ENCODE measurements at places on chromosomes 2 and 18.

- no peak for DNase-seq
Measured at GRCh38 chr2:177688844-177689243, 296.3 kb downstream of the AGPS start.

DNA sequence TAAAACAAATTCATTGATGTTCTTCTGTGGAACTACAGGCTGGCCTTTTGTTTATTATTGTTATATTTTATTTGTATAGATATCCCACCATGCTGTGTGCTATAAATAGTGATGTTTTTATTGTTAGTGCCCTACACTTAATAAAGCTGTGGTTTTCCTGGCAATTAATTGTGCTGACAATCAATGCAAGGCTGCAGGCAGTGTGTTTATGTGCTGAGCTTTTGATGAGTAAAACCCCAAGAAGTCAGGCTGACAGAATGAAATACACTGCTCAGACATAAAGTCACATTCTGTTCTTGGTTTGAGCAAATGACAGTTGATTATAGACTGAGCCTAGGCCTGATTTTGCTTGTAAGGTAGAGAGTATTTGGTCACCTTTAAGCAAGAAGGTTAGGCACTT is 362.7 kb downstream of the CPS1 start:
- DNase-seq: no peak

DNA sequence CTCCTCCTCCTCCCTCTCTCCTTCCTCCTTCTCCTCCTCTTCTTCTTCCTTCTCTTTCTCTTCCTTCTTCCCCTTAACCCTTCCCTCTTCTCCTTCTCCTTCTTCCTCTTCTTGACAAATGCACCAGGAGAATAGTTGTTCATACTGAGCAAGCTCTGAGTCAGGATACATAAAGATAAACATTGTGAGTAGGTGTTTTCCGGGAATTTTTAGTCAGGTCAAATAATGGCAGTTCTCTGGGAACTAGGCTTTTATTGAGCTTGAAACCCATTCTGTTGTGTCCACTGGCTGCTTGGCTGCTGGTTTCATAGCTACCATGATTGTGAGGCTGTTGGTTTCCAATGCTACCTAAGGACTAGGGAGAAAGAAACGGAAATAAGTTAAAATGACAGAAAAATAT is 1144.7 kb upstream of the DDX18 start:
- DNase-seq: no peak

GRCh38 chr18:31275722-31276463 is 42.1 kb upstream of the DSG1 start:
- no peak for DNase-seq

DNA sequence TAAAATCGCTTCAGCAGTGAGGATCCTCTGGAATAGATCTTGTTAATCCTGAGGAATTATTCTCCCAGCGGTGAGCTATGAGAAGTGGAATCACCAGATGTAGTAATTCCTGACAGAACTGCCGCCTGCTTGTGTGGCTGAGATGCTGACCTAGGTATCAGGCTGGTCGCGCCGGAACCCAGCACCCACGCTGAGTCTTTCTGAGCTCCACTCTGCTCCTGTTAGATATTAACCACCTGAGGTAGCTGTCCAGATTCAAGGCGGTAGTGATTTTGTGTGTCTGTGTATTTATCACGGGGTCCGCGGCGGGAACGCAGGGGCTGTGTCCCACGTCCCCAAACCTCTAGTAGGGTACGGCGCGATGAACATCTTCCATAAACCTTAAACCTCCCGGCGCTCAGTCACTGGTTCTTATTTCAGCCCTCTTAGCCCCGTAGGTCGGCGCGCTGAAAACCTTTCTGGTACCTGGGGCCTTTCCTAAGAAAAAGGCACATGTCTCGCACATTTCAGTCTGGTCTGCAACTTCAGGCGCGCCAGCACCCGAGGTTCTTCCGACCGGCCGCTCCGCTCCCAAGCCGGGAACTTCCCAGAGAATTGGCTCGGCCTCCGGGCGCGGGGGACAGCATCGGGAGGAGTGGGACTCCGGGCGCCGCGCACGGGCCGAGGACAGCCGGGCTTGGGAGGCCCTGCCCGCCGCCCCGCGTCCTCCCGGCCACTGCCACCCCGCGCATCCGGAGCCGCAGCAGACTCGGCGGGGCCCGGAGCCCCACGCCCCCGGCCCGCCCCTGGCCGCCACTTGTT is 542 bp upstream of the CNNM3 start:
- DNase-seq: no peak

- no peak for DNase-seq
Measured at GRCh38 chr2:23660237-23660636, 266.7 kb downstream of the ATAD2B start.

- no peak for DNase-seq
Measured at GRCh38 chr18:63882333-63883141, 5.0 kb upstream of the SERPINB2 start.
